ENCODE measurements at places on chromosomes 7 and 10. TPM values are rescaled to one million over a fixed set of nuclear protein-coding genes. Genes with fewer than 3 reads are reported as not detected.

Gene PNLIPRP3
- total RNA-seq = not detected

- H3K4me1 ChIP-seq = no peaks in the 10 kb centered on the region
- H3K27me3 ChIP-seq = peaks cover 33% of the 10 kb centered on the region
- no peaks in the 10 kb centered on the region for H3K36me3 ChIP-seq
- no peak overlapping the region for H3K27ac ChIP-seq
- H3K4me3 ChIP-seq = no peak overlapping the region
- DNase-seq = no peak
These were observed 94.2 kb upstream of the PRKCQ start for GRCh38 chr10:6674291-6674690.

Gene OR2A14
- not detected for total RNA-seq

DNA sequence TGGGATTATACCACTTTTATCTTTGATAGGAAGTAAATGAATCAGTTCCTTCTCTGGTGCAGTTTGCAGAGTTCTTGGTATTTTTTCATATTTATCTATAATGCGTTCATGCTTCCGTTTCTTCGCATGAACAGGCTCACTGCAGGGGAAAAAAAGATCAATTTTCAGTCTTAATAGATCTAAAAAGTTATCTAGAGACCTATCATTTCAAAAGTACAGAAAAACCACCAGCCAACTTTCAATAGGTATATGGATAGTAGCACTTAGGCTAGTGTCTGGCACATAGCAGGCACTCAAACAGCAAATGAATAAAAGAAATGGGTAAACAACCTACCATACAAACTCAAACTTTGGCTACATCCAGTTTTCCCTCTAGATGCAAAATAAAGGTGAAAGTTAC is 5.5 kb downstream of the NOC3L start:
- no peak overlapping the region for H3K4me3 ChIP-seq
- H3K4me1 ChIP-seq = peaks cover 12% of the 10 kb centered on the region
- no peak overlapping the region for H3K27ac ChIP-seq
- no peaks in the 10 kb centered on the region for H3K27me3 ChIP-seq
- H3K36me3 ChIP-seq = peaks cover 46% of the 10 kb centered on the region

DNA sequence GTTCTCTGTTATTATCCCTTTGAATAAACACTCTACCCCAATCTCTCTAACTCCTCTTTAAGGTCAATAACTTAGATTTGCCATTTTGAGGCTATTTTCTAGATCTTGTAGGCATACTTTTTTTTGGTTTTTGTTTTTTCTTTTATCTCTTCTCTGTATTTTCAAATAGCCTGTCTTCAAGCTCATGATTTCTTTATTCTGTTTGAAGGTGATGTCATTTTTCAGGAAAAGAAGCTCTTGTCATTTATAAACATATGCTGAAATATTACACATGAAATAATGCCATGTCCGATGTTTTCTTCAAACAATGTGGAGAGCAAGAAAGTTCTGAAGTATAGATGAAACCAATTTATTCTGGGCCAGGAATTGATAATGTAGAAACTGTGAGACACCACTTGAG is 57.5 kb upstream of the CABCOCO1 start:
- H3K27me3 ChIP-seq = no peaks in the 10 kb centered on the region

Gene NUB1
- total RNA-seq = 47.0 TPM

GRCh38 chr7:30353532-30353931 is 69.1 kb downstream of the ZNRF2 start:
- peaks cover 3% of the 10 kb centered on the region for H3K36me3 ChIP-seq
- no peaks in the 10 kb centered on the region for H3K27me3 ChIP-seq
- H3K4me3 ChIP-seq = no peak overlapping the region
- DNase-seq = no peak

DNA sequence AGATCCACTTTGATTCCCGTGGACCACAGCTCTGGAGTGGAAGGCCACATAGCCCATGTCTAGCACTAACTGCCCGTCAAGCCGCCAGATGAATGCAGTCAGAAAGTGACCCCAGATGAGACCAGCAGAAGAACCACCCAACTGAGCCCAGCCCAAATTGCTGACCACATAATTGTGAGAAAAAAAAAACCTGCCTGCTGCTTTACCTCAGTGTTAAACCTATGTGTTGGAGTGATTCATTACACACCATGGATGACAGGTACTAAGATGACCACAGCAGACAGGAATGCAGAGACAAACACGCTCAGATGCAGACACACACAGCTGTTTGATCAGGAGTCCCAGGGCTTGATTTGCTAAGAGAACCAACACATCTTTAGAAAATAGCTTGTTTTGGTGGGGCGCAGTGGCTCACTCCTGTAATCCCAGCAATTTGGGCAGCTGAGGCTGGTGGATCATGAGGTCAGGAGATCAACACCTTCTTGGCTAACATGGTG is 168.1 kb upstream of the PPP2R2D start:
- no peak overlapping the region for H3K4me3 ChIP-seq
- H3K4me1 ChIP-seq = no peaks in the 10 kb centered on the region
- H3K36me3 ChIP-seq = no peaks in the 10 kb centered on the region
- no peaks in the 10 kb centered on the region for H3K27me3 ChIP-seq
- no peak overlapping the region for H3K27ac ChIP-seq

DNA sequence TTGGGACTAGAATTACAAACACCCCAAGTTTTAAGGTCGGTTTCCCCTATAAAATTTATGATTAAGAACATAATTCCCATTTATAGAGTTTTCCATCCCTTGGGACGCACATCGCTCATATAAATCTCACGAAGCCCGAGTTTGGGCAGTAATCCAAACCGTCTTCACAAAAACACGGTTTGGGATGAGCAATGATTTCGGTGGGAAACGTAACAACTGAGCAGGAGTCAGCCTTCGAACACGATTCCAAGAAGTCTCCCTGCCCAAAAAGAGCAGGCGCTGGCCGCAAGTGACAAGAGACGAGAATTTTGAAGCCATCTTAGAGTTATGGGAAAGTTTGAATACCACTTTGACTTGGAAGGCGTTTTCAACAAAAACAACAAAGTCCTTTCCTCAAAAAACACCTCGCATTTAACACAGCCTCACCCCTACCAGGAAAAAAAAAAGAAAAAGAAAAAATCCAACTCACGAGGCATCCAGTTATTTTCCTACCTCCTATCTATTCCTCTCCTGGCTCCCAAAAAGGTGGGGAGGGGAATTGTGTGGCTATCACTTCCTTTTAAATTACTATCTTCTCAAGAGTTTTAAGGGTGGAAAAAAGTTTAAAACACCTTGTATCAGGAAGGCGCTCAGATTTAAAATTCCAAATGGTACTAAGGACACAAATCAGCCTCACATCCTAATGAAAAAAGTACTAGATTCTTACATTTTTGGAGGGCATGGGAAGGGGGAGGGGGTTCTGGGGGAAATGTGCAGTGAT is 1.6 kb downstream of the SEPHS1 start:
- H3K27ac ChIP-seq = peak overlapping the region; percentile 20
- peaks cover 12% of the 10 kb centered on the region for H3K4me1 ChIP-seq
- DNase-seq = peak; percentile 35
- no peaks in the 10 kb centered on the region for H3K27me3 ChIP-seq

Gene MYOF
- total RNA-seq = 174 TPM

DNA sequence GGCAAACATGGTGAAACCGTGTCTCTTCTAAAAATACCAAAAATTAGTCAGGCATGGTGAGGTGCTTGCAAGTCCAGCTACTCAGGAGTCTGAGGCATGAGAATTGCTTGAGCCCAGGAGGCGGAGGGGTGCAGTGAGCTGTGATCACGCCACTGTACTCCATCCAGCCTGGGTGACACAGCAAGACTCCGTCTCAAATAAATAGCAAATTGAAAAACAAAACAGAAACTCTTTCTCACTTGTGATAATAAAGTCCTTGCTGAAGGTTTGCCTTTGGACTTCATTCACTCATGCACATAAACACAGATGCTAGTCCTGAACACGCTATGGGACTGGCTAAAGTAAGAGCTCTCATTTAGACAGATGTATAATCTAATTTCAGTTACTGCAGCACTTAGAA is 37.6 kb downstream of the ANK3 start:
- H3K4me3 ChIP-seq = no peak overlapping the region
- H3K27me3 ChIP-seq = no peaks in the 10 kb centered on the region
- no peak overlapping the region for H3K27ac ChIP-seq
- H3K4me1 ChIP-seq = peaks cover 18% of the 10 kb centered on the region
- no peak for DNase-seq
- no peaks in the 10 kb centered on the region for H3K36me3 ChIP-seq

Gene CUEDC2
- total RNA-seq = 51.4 TPM

Gene ANKRD2
- 1.7 TPM for total RNA-seq

GRCh38 chr10:91787258-91787657 is 11.0 kb upstream of the TNKS2 start:
- no peak overlapping the region for H3K27ac ChIP-seq
- no peaks in the 10 kb centered on the region for H3K27me3 ChIP-seq
- no peak overlapping the region for H3K4me3 ChIP-seq
- H3K4me1 ChIP-seq = peaks cover 11% of the 10 kb centered on the region
- H3K36me3 ChIP-seq = no peaks in the 10 kb centered on the region

- DNase-seq = no peak
- no peaks in the 10 kb centered on the region for H3K36me3 ChIP-seq
- no peaks in the 10 kb centered on the region for H3K4me1 ChIP-seq
- H3K27ac ChIP-seq = no peak overlapping the region
These were observed 46.4 kb downstream of the AOAH start for GRCh38 chr7:36677769-36678437.

Gene CALML3
- not detected for total RNA-seq

DNA sequence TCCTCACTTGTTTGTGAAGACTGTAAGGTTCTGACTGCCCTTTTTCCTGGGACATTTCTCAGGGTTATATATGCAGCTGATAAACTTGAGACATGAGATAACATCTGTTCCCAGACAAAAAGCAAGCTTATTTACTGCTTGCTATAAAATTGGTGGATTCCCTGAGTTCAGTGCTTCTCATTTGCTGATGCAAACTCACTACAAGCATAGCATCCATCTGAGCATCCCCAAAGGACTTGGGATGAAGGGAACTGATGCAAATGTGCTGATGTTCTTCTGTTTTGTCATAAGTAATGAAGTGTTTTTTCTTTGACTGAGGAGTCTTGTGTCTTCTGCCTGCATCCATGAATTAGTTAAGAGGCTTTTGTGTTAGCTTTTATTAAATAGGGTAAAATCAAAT is 183.2 kb downstream of the ADK start:
- H3K36me3 ChIP-seq = peaks cover 32% of the 10 kb centered on the region
- H3K4me3 ChIP-seq = no peak overlapping the region
- no peak overlapping the region for H3K27ac ChIP-seq
- no peaks in the 10 kb centered on the region for H3K27me3 ChIP-seq

Gene ZP3
- 11.9 TPM for total RNA-seq

GRCh38 chr10:16947069-16947468 is 129.8 kb upstream of the RSU1 start:
- no peaks in the 10 kb centered on the region for H3K27me3 ChIP-seq
- peaks cover 5% of the 10 kb centered on the region for H3K4me1 ChIP-seq
- H3K27ac ChIP-seq = no peak overlapping the region
- no peaks in the 10 kb centered on the region for H3K36me3 ChIP-seq

DNA sequence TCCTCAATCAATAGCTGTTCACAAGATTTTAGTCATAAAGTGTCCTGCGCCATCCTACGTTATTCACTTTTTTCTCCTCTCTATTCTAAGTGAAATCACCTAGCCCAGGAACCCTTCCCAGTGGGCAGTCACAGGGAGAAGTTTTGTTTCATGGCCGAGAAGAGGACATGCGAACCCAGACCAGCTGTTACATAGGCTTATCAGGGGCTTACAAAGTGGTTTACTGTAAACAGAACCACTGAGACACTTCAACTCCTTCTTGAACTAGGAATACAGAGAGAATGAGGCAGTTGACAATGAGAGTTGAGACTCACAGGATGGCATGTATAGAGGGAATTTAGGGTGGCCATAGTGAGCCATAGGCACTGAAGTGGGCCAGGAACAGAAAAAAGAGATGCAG is 246.9 kb upstream of the GLI3 start:
- no peak for DNase-seq
- H3K27me3 ChIP-seq = no peaks in the 10 kb centered on the region
- H3K4me3 ChIP-seq = no peak overlapping the region
- peaks cover 21% of the 10 kb centered on the region for H3K4me1 ChIP-seq
- H3K27ac ChIP-seq = no peak overlapping the region

Gene RINT1
- 20.8 TPM for total RNA-seq

GRCh38 chr7:78279032-78279431 is 480.5 kb downstream of the PHTF2 start:
- DNase-seq = peak; percentile 73
- peaks cover 6% of the 10 kb centered on the region for H3K4me1 ChIP-seq
- H3K27ac ChIP-seq = no peak overlapping the region
- no peak overlapping the region for H3K4me3 ChIP-seq
- H3K36me3 ChIP-seq = no peaks in the 10 kb centered on the region
- peaks cover 3% of the 10 kb centered on the region for H3K27me3 ChIP-seq

DNA sequence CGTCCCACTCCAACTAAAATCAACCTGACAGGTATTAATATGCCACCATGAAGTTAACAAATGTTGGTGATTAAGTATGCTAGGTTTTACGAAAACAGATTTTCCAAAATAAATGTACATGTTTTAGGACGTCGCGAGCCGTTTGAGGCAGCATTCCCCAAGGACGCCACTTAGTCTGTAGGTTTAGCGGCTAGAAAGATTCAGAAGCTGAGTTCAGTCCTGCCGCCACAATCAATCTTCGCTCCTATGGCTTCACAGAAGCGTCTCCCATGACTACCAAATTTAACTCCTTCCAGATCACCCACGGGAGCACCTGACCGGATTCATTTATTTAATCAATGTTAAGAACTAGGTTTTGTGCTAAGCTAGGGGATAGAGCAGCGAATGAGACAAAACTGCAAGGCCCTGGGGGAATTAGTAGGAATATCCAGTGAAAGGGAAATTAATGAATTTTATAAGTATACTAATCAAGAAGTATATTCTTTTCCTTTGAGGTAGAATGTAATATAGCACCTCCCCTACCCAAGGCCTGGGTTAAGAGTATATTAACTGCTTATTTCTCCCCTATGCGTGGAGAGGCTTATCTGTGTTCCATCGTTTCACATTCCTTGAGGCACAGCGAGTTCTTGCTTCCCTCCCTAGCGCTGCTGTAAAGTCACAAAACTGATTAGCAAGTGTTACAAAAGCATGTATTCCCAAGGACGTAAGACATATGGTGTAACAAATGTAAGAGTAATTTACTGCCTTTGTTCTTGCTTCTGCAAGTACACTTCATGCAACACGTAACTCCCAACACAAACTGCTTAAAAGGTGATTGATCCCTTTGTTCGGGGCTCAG is 994 bp upstream of the CYP51A1 start:
- peaks cover 22% of the 10 kb centered on the region for H3K4me1 ChIP-seq
- H3K27me3 ChIP-seq = no peaks in the 10 kb centered on the region
- peak; percentile 19 for DNase-seq
- H3K27ac ChIP-seq = peak overlapping the region; percentile 88

GRCh38 chr7:135763261-135763660 is 14.6 kb upstream of the FAM180A start:
- no peaks in the 10 kb centered on the region for H3K36me3 ChIP-seq
- H3K27me3 ChIP-seq = no peaks in the 10 kb centered on the region
- no peaks in the 10 kb centered on the region for H3K4me1 ChIP-seq
- H3K4me3 ChIP-seq = no peak overlapping the region
- no peak overlapping the region for H3K27ac ChIP-seq

- no peak overlapping the region for H3K27ac ChIP-seq
- H3K27me3 ChIP-seq = no peaks in the 10 kb centered on the region
- DNase-seq = no peak
- no peak overlapping the region for H3K4me3 ChIP-seq
- H3K4me1 ChIP-seq = peaks cover 3% of the 10 kb centered on the region
These were observed 100.8 kb downstream of the CTTNBP2 start for GRCh38 chr7:117772421-117772820.

Measured in PC-3 (cell line).